Bronchus fibroblast of lung (primary cell): ENCODE measurements at places on chromosomes 4 and X. TPM values are rescaled to one million over a fixed set of nuclear protein-coding genes. Genes with fewer than 3 reads are reported as not detected.

Gene POU3F4
- not detected in 2 replicates for total RNA-seq

Gene IGFBP7
- total RNA-seq = 20.1 and 26.7 TPM in 2 replicates

Gene RGN
- 1.0 and 1.5 TPM in 2 replicates for total RNA-seq

Gene ATP6AP2
- total RNA-seq = 85.6 and 99.4 TPM in 2 replicates

Gene PDE6B
- 2.5 and 6.7 TPM in 2 replicates for total RNA-seq

Gene UBL4A
- 48.5 and 59.5 TPM in 2 replicates for total RNA-seq

Gene GASK1B
- 2.1 and 3.9 TPM in 2 replicates for total RNA-seq

Gene LRP2BP
- under 0.01 and 0.34 TPM in 2 replicates for total RNA-seq
